Nucleus accumbens (tissue), 56 donors: ENCODE measurements at places on chromosomes 6 and 20.

- no peak for DNase-seq
Observed at GRCh38 chr20:61718361-61719005, 347.2 kb downstream of the TAF4 start.

- no peak for DNase-seq
Observed at GRCh38 chr20:52975029-52975732, 3.0 kb downstream of the TSHZ2 start.

DNA sequence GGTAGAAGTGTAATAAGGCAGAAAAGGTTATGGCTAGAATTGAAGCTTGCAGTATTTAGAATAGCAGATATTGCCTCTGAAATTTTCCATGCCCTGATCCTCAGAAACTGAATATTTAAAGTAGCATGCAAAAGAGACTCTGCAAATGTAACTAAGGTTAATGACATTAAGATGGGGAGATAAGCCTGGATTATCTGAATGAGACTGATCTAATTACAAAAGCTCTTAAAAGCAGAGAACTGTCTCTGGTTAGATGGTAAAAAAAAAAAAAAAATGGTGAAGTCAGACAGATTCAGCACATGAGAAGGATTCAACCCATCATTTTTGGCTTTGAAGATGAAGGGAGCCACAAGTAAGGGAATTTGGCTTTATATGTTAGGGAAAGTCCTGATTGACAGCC lies 503.7 kb upstream of the IRAK1BP1 start:
- no peak for DNase-seq

DNA sequence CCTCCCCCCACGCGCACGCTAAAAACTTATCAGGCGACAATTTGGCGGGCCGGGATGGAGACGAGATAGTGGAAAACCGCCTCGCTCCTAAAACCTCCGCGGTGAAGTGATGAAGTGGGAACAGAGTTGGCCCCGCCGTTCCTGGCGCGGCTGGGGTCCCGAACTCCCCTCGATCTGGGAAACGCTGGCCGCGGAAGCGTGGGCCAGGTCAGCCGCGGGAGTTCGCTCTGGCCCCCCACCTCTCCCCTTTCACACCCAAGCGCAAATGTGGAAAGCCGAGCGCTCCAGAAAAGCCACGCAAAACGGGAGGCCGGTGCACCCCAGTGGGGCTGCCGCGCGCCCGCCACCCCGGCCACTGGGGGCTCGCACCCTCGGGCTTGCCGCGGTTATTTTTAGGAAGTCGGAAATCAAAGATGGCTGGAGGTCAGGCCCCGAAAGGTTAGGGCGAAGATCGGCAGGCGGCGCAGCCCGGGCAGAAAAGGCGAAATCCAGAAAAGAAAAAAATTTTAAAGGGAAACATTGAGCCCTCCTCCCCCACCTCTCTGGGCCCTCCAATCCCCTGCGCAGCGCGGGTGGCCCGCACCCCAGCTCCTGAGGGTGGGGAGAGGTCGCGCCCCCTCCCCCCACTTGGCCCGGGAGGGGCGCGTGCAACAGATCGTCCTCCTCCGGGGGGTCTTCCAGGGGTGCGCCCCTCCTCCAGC lies 1.0 kb downstream of the SALL4 start:
- DNase-seq = no peak

- no peak for DNase-seq
Observed at GRCh38 chr6:121503589-121503991, 68.1 kb downstream of the GJA1 start.

DNA sequence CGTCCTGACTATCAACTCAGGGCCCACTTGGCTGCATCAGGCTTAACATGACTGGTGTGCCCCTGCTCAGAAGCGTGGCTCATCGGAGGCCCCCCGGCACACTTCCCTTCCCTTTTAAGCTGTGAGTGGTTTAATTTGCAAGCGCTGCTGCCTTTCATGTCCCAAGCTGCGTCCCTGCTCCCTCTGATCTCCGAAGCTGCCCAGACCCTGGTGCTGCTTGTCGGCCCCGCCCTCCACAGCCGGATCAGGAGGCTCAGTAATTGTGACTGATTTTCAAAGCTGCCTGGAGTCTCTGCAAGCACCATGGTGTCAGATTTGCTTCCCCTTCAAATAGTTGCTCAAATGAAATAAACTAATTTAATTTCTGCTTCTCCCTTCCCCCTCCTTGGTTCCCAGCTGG lies 71.1 kb downstream of the CDH22 start:
- DNase-seq = no peak

- peak; percentile 6 for DNase-seq
Observed at GRCh38 chr20:15760001-15760621, 813.1 kb downstream of the KIF16B start.

GRCh38 chr20:37948956-37949355 lies 46.0 kb downstream of the VSTM2L start:
- no peak for DNase-seq

DNA sequence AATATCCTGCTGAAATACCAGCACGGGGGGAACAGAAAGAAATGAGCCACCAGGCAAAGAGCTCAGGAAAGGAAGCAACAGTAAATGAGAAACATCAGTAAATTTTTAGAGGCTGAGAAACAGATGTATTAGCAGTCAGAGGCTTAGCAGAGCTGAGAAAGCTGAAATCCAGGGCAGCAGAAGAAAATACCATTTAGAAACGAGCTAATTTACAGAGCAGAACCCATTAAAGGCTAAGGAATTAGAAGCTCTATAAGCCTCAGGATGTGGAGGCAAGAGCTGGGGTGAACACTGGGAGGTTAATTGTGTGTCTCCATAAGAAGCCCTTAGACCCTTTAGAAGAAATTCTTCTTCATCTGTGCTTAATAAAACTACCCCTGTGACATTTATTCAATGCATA lies 178.6 kb upstream of the RGS17 start:
- no peak for DNase-seq

- DNase-seq = no peak
Observed at GRCh38 chr6:47000842-47001241, 41.3 kb downstream of the ADGRF1 start.

DNA sequence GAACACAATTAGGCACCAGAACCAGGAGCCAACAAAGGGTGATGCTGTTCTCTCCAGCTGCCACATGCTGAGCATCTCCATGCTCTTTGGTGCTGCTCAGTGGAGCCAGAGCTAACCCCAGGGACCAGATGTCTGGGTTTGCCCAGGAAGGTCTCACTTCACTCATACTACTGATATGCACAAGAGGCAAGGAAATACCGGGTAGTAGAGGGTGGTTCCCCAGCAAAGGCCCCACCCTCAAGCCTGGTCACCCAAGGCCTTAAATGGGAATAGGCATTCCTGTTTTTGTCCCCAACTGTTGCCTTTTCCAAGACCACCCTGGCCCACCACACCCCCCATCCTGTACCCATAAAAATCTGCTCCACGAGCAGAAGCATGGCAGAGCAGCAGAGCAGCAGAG lies 204.5 kb upstream of the TAB2 start:
- no peak for DNase-seq

- no peak for DNase-seq
Observed at GRCh38 chr6:81999270-81999669, 246.8 kb upstream of the TENT5A start.

GRCh38 chr6:30006170-30007131 lies 54.6 kb upstream of the POLR1H start:
- no peak for DNase-seq

DNA sequence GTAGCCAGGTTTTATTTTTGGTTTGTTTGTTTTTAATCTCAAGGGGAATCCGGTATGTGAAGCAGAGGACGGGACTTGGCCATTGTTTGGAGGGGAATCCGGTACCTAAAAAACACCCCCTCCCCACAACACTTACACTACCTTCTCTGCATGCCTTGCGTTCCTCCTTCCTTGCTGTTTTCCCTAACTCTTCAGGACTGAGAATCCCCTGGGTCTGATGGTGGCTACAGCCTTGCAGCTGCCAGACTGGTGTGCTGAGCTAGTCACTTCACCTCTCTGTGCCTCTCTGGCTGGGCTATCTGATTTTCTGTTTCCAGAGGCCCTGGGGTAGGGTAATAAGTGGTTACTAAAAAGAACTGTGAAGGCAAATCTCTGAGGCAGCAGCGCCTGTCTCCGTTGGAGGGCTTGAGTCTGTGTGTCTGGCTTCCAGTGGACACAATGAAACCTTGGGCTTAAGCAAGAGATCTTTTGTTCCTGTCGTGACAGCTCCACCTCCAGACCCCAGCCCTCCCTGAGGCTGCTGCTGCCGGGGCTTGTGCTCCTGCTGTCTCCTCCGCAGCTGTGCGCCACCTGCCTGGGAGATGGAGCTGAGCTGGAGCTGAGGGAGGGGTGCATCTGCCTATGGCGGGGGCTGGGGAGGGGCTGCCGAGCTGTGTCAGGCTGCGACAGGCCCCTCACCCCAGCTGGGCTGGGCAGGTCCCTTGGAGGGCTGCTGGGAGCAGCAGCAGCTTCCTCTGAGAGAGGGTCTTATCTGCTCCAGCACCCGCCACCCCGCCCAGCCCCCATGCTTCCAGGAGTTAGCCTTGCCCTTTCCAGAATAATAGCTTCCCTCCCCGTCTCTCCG lies 65.8 kb upstream of the CCDC167 start:
- peak; percentile 55 for DNase-seq

- DNase-seq = no peak
Observed at GRCh38 chr6:154399097-154399496, 42.5 kb upstream of the IPCEF1 start.

DNA sequence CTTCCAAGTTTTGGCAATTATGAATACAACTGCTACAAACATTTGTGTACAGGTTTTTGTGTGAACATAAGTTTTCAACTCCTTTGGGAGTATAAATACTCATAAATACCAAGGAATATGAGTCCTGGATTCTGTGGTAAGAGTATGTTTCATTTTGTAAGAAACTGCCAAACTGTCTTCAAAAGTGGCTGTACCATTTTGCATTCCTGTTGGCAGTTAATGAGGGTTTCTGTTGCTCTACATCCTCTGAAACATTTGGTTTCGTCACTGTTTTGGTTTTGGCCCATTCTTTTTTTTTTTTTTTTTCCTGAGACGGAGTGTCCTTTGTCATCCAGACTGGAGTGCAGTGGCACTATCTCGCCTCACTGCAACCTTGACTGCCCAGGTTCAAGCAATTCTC lies 8.5 kb downstream of the AP5S1 start:
- no peak for DNase-seq

- DNase-seq = no peak
Observed at GRCh38 chr6:88045521-88046136, 2.0 kb upstream of the SPACA1 start.

DNA sequence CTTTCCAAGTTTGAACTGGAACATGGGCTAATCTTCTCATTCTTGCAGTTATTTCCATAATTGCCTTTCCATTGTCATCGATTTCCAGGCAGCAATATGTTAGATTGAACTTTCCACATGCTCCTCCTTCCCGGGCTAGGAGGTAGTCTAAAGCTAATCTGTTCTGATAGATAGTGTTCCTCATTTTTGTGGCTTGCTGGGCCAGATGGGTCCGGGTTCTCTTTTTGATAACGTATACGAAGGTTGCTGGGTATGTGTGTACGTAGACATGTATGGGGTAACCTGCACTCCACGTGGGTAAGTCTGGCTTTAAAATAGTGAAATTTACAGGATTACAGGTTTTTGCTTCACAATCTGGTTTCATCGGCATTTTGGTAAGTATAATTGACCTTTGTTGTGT lies 14.0 kb upstream of the GMPR start:
- no peak for DNase-seq

- DNase-seq = no peak
Observed at GRCh38 chr6:101650402-101651100, 257.0 kb downstream of the GRIK2 start.

DNA sequence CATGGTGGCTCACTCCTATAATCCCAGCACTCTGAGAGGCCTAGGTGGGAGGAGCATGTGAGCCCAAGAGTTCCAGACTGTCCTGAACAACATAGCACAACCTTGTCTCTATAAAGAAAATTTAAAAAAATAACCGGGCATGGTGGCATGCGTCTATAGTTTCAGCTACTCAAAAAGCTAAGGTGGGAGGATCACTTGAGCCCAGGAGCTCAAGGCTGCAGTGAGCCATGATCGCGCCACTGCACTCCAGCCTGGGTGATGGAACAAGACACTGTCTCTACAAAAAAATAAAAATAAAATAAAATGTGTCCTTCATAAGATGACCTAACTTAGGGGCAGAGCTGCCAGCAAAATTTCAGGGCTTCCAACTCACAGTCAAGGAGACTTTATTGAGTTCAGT lies 12.6 kb downstream of the ID4 start:
- no peak for DNase-seq

GRCh38 chr20:8903655-8904605 lies 165.0 kb upstream of the PLCB4 start:
- DNase-seq = no peak

- DNase-seq = no peak
Observed at GRCh38 chr6:97586344-97586743, 303.3 kb upstream of the MMS22L start.

DNA sequence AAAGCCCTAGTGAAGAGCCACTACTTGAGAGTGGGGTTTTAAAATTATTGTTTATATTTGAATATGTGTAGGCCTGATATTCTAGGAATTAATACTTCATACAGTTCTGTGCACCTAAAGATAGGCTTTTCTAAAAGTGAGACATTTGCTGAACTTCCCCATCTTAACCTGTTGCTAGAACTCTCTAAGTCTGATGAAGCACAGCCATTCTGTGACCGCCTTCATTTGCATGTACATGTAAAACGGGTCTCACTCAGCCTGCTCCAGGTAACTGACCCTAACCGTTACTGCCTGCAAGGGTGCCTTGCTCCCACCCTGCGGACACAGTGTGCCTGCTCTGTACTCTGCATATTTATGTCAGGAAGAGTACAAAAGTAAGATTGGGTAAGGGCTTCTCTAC lies 44.3 kb upstream of the IRF4 start:
- DNase-seq = no peak

- DNase-seq = no peak
Observed at GRCh38 chr6:99761711-99762110, 155.1 kb downstream of the PRDM13 start.

GRCh38 chr6:15363523-15364400 lies 117.9 kb downstream of the JARID2 start:
- DNase-seq = no peak

DNA sequence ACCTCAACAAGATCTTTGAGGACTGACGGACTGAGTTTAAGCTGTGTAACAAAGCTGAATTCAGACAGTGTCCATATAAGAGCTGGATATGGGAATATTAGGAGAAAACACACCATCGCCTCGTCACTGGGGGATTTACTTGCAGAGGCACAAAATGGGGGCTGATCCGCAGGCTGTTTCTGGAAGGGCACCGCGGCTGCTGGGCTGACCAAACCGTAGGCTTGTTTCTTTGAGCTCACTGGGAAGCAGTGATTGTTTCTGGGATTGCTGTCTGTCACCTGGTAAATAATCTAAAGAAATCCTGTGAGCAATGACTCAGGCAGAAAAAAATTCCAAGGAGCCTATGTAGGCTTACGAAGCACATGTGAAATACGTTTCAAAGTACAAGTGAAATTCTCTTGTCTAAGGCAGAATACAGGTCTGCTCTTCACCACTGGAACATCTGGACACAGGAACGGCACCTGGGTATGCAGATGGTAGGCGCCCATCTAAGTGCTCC lies 63.9 kb upstream of the MPC1 start:
- no peak for DNase-seq
